HEK293T (cell line): ENCODE measurements at places on chromosomes 3 and 15.

- DNase-seq: no peak
Measured at GRCh38 chr3:197682713-197683112, 54.0 kb downstream of the RUBCN start.

DNA sequence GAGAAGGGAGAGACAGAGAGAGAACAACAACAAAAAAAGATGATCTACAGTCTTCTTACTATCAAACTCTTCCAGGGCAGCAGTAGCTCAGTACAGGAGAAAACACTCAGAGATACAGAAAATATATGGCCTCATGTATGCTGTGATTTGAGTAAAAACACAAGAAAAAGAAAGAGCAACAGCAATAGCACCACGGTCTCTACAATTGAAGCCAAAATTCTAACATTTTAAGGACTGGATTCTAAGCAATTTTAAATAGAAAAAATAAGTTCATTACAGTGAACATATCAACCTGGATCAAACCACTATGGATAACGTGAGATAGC is 43.5 kb upstream of the ALCAM start:
- DNase-seq: no peak

- DNase-seq: no peak
Measured at GRCh38 chr15:59791755-59792154, 102.6 kb upstream of the BNIP2 start.

DNA sequence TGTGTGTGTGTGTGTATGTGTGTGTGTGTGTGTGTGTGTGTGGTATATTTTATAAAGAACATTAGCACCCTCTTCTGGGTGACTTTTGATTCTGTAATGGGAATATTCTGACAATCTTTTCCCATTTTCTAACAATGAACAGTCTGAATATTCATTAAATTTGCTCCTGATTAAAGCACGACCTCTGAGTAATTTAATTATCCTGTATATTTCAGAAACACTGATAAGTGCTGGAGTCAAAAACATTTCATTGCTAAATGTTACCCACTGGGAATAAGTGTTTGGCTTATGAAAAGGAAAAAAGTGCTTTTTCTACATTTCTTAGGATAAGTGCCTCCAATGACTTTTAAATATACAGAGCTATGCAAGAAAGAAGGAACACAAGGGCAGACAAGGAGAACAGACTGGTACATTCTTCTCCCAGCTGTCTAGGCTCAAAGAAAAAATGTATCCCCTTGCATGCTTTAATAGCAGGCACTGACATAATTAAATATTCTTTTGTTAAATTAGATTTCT is 32.3 kb upstream of the SYNPR start:
- DNase-seq: no peak

GRCh38 chr3:30693470-30694120 is 87.2 kb downstream of the TGFBR2 start:
- DNase-seq: peak; percentile 59

- DNase-seq: no peak
Measured at GRCh38 chr15:41942886-41943285, 29.5 kb downstream of the EHD4 start.

GRCh38 chr15:61080221-61081026 is 148.7 kb downstream of the RORA start:
- no peak for DNase-seq

DNA sequence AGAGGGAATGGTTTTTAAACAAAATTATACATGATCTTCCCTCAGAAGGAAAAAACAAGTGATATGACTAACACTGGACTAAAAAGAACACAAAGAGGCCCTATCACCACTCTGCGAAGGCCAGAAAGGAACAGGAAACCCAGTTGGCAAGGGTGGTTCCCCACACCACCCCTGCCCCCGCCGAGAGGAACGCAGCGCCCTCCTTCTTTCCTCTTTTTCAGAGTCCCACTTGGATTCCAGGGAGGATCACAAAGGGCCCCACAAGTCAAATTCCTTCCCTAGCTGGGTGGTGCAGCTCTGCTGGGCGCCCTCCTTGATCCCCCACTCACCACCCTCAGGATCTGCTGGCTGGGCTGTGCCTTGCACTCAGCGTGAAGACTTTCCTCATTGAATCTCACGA is 29.8 kb downstream of the PLA1A start:
- DNase-seq: no peak

DNA sequence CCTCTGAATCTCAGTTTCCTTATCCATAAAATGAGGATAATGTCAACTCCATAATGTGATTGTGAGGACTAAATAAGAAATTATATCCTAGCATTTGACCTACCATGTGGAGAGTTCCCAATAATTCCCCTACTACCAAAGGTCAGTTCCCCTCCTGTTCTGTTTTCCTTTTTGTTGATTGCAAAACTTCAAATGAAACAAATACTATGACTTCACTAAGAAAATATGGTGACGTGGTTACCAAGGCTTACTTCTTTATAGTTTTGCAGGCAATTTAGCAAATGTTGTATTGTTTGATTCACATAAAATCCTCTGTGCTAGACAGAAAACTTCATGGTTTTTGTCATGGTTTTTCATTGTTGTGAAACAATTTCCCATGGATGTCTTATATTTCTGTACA is 153.8 kb upstream of the RORA start:
- DNase-seq: no peak

GRCh38 chr15:78347586-78348543 is 7.7 kb downstream of the CRABP1 start:
- DNase-seq: no peak

- no peak for DNase-seq
Measured at GRCh38 chr15:39797407-39797806, 14.8 kb upstream of the FSIP1 start.

DNA sequence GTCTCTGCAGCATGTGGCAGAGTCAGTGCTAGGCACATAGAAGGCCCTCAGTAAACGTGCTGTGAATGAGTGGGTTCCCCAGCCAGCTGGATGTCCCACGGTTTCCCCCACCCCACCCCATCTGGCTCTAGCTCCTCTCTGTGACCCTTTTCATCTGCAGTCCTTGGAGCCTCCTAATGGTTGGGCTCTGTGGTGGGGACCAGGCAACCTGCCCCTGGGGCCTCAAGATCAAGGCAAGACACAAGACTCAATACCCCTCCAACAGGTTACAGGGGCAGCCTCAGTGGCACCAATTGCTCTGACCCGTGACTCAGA is 17.1 kb upstream of the CYP11A1 start:
- DNase-seq: no peak

GRCh38 chr15:29711531-29711930 is 110.7 kb downstream of the TJP1 start:
- no peak for DNase-seq
